Stimulated activated CD4-positive, alpha-beta T cell treated with anti-CD3 and anti-CD28 coated beads, Interleukin-15, amount 100 ng/mL, for 1 hour (primary cell): ENCODE measurements at places on chromosomes 3 and 15.

- DNase-seq = no peak
Observed at GRCh38 chr15:96086164-96086563, 244.3 kb upstream of the NR2F2 start.

DNA sequence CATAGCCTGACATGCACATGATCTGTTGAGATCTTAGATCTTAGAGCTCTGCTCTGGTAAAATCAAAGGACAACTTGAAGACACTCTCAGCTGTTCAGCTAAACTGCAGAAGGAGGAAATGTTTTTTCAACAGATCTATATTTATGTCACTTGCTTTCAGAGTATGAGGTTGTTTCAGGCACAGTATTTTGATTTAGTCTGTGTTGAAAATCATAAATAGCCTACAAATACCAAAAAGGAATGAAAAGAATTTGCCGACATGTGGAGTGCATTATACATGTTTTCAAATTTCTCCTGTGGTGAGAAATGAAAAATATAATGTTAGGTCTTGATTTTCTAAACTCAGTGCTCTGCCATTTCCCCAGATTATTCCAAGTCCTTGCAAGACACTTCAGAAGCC lies 1118.4 kb downstream of the TBL1XR1 start:
- no peak for DNase-seq

DNA sequence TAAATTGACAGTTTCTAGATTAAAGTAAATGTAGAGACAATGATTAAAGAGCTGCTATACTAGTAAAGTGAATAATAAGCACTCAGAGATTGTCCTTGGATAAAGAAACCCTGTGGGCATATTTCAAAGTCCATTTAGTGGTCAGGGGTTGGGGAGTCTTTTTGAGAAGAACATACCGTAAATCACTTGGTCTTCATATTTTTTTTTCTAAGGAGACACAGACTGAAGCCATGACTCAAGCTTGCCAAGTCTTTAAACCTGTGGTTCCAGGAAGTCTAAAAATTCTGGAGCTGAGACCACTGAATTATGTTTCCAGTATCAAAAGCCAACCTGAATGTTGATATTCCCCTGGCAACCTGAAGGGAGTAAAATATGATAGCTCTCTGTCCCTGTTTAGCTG lies 171.0 kb downstream of the TPRG1 start:
- no peak for DNase-seq

GRCh38 chr3:149655826-149656574 lies 1.8 kb downstream of the WWTR1 start:
- no peak for DNase-seq

DNA sequence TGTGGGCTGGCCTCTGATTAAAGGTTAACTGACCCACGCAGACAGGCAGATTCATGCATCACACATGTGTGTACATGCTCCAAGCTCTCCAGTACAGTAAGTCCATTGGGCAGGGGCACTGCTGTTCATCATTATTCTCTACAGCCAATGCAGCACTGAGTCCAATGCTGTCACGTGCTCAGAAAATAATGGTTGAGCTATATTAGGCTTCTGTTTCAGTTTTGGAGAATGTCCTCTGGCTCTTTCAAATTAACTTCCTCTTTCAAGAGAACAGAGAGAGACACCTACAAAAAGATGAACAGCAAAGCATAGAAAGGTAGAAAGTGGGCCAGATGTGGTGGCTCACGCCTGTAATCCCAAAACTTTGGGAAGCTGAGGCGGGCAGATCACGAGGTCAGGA lies 202.6 kb downstream of the MEX3B start:
- DNase-seq = no peak
